ENCODE measurements at places on chromosomes 11 and 22. TPM values are rescaled to one million over a fixed set of nuclear protein-coding genes. Genes with fewer than 3 reads are reported as not detected.

The SPTBN2 gene
- 11.1 TPM for polyA plus RNA-seq

The OR4C45 gene
- polyA plus RNA-seq = not detected

The NLRP14 gene
- polyA plus RNA-seq = not detected

The DDB1 gene
- 212 TPM for polyA plus RNA-seq

The CASP5 gene
- polyA plus RNA-seq = not detected

The SYCE3 gene
- polyA plus RNA-seq = 0.17 TPM

The ZNRF3 gene
- 4.0 TPM for polyA plus RNA-seq

The PCSK7 gene
- 32.9 TPM for polyA plus RNA-seq

The PYGM gene
- polyA plus RNA-seq = 0.05 TPM

The IGSF9B gene
- 0.36 TPM for polyA plus RNA-seq

The BCR gene
- 30.3 TPM for polyA plus RNA-seq

The SLC6A5 gene
- not detected for polyA plus RNA-seq

The OR52N4 gene
- polyA plus RNA-seq = not detected

The DEUP1 gene
- polyA plus RNA-seq = 0.03 TPM

All from keratinocyte (primary cell).